D341Med (cell line): ENCODE measurements at places on chromosomes 6 and 20.

GRCh38 chr20:43925215-43925614 lies 10.6 kb downstream of the TOX2 start:
- no peak for DNase-seq

GRCh38 chr6:148817689-148818088 lies 70.9 kb downstream of the UST start:
- no peak for DNase-seq

GRCh38 chr6:132734694-132735236 lies 20.9 kb upstream of the VNN1 start:
- DNase-seq: no peak

DNA sequence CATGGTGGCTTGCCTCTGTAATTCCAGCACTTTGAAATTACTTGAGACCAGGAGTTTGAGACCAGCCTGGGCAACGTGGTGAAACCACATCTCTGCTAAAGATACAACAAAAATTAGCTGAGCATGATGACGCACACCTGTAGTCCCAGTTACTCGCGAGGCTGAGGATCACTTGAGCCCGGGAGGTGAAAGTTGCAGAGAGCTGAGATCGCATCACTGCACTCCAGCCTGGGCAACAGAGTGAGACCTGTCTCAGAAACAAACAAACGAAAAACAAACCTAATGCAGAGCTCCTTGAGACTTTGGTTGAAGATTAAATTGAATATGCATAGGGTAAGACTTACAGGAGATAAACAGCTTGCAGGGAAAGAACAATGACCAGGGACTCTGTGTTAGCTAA lies 80.8 kb downstream of the SCAF8 start:
- no peak for DNase-seq

GRCh38 chr6:44309092-44309491 lies 4.1 kb downstream of the AARS2 start:
- DNase-seq: no peak

- no peak for DNase-seq
Observed at GRCh38 chr6:134544737-134545136, 226.8 kb upstream of the SGK1 start.

- no peak for DNase-seq
Observed at GRCh38 chr6:41934278-41935192, 7.1 kb downstream of the CCND3 start.
